ENCODE measurements at places on chromosomes 12 and 14. TPM values are rescaled to one million over a fixed set of nuclear protein-coding genes. Genes with fewer than 3 reads are reported as not detected.

GRCh38 chr12:8038659-8039114, 6.2 kb downstream of the FOXJ2 start:
- H3K27me3 ChIP-seq = no peaks in the 10 kb centered on the region
- H3K4me3 ChIP-seq = peak overlapping the region; percentile 18
- H3K27ac ChIP-seq = peak overlapping the region; percentile 20
- peaks cover 17% of the 10 kb centered on the region for H3K36me3 ChIP-seq

GRCh38 chr14:76808011-76808410, 4.7 kb downstream of the ANGEL1 start:
- peaks cover 28% of the 10 kb centered on the region for H3K4me1 ChIP-seq
- H3K27ac ChIP-seq = no peak overlapping the region
- no peaks in the 10 kb centered on the region for H3K27me3 ChIP-seq
- DNase-seq = no peak
- peaks cover 49% of the 10 kb centered on the region for H3K36me3 ChIP-seq

AQP6 gene
- not detected for total RNA-seq

SNX6 gene
- 77.3 TPM for total RNA-seq

GDF3 gene
- total RNA-seq = not detected

DNA sequence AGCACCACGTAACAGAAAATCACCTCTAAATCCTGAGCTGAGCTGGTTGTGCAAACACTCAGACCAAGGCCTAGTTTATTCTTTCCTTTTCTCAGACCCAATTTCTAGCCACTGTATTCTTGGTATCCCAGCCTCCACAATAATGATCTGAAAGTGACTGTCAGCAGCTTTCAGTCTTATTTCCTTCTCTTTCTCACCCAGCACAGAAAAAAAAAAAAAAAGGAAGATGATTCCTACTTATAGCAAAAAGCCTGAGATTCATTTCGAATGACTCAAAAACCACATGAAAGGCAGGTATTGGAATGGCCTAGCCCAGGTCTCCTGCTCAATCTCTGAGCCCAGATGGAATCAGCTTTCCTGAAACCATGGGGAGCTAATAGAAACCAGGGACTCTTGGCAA, 298.6 kb upstream of the PPFIA2 start:
- no peak overlapping the region for H3K27ac ChIP-seq
- no peak for DNase-seq
- H3K27me3 ChIP-seq = no peaks in the 10 kb centered on the region
- no peaks in the 10 kb centered on the region for H3K36me3 ChIP-seq
- H3K4me1 ChIP-seq = no peaks in the 10 kb centered on the region
- H3K4me3 ChIP-seq = no peak overlapping the region
